Diencephalon (tissue), 1 donor: ENCODE measurements at places on chromosomes 4 and X. TPM values are rescaled to one million over a fixed set of nuclear protein-coding genes. Genes with fewer than 3 reads are reported as not detected.

SPINK2 gene
- total RNA-seq: not detected

HPGD gene
- 8.5 TPM for total RNA-seq

VSIG1 gene
- 2.3 TPM for total RNA-seq

SHROOM4 gene
- total RNA-seq: 3.0 TPM

EFHC2 gene
- total RNA-seq: 8.1 TPM

RASSF6 gene
- total RNA-seq: 0.23 TPM

AKAP4 gene
- not detected for total RNA-seq

IL13RA2 gene
- total RNA-seq: 13.6 TPM

CCDC120 gene
- 3.5 TPM for total RNA-seq

RENBP gene
- total RNA-seq: 7.8 TPM

TMSB15B gene
- total RNA-seq: 22.4 TPM

MAP7D2 gene
- total RNA-seq: 25.1 TPM

MAGEC2 gene
- total RNA-seq: not detected

PCDH7 gene
- total RNA-seq: 128 TPM

USP46 gene
- total RNA-seq: 45.0 TPM

OCIAD2 gene
- 30.2 TPM for total RNA-seq

CCNI gene
- total RNA-seq: 444 TPM

VEGFD gene
- 0.46 TPM for total RNA-seq

PDLIM3 gene
- 49.8 TPM for total RNA-seq

TBC1D8B gene
- 0.92 TPM for total RNA-seq

SLC10A6 gene
- total RNA-seq: 0.23 TPM

TIGD2 gene
- 12.5 TPM for total RNA-seq

UGT2B17 gene
- total RNA-seq: not detected

ZMAT1 gene
- 8.5 TPM for total RNA-seq

NAP1L5 gene
- total RNA-seq: 86.7 TPM

FGF5 gene
- 0.69 TPM for total RNA-seq

MAGEH1 gene
- total RNA-seq: 109 TPM

MAGEC3 gene
- 0.23 TPM for total RNA-seq

SNCA gene
- 158 TPM for total RNA-seq

CTAG1B gene
- total RNA-seq: not detected

SOX3 gene
- total RNA-seq: 3.7 TPM

CENPVL2 gene
- total RNA-seq: 6.7 TPM

PTPN13 gene
- total RNA-seq: 30.2 TPM

FAM184B gene
- 9.0 TPM for total RNA-seq

EDA2R gene
- total RNA-seq: 1.2 TPM

RRH gene
- total RNA-seq: 0.46 TPM

CFI gene
- total RNA-seq: 5.1 TPM

NDNF gene
- total RNA-seq: 11.8 TPM

PI4K2B gene
- total RNA-seq: 7.8 TPM

TRIM60 gene
- not detected for total RNA-seq

EDNRA gene
- 11.1 TPM for total RNA-seq

TEX13D gene
- not detected for total RNA-seq

APOO gene
- 33.0 TPM for total RNA-seq

FRMD7 gene
- 0.46 TPM for total RNA-seq

SYN1 gene
- total RNA-seq: 36.7 TPM
